Left lung (tissue), 14 donors: ENCODE measurements at places on chromosomes 6 and 20.

DNA sequence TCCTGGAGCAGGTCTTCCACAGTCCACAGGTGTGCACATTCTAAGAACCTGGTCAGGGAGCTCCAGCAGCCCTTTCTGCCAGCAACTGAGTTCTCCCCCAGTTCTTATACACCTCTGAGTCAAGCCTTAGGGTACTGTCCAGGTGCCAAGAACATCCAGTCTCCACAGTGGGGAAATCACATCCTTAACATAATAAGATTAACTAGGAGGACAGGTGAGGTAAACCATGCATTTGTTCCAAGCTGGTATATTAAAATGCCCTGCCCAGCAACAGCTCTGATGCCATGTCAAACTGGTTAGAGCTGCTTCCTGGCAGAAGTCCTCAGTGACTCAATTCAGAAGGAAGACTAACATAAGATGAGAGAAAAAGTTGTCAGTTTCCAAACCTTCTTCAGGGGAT lies 303.9 kb upstream of the SGK1 start:
- DNase-seq = no peak

DNA sequence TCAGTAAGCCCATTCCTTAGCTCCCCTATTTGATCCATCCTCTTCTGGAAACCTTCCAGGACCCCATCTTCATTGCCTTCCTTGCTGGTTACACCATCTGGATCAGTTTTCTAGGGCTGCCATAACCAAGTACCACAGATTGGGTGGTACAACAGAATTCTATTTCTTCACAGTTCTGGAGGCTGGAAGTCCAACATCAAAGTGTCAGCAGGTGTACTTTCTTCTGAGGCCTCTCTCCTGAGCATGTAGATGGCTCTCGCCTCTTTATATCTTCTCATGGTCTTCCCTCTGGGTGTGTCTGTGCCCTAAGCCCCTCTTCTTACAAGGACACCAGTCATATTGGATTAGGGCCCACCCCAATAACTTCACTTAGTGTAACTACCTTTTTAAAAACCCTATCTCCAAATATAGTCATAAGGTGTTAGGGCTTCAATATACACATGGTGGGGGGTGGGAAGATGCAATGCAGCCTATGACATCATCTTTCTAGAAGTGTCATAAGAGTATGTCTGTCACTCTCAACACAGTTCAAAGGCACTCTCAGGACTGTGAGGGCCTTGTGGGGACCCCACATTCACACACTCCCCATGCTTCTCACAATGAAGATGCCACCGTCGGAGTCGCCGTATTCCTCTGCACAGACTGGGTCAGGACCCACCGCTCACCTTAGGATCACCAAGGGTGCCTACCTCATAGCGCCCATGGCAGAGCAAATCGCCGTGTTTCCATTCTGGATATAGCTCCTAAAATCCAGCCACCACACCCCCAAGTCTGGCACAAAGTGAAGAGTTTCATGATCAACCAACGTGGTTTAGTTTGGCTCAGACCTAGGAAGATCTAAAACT lies 12.2 kb upstream of the PRND start:
- no peak for DNase-seq

- no peak for DNase-seq
These were observed 489.2 kb downstream of the EPHA7 start for GRCh38 chr6:92930171-92930570.

GRCh38 chr6:13528232-13528631 lies 40.8 kb upstream of the GFOD1 start:
- DNase-seq = no peak

- DNase-seq = no peak
These were observed 4.9 kb upstream of the LAMA4 start for GRCh38 chr6:112259337-112259675.

GRCh38 chr20:37721751-37722150 lies 27.9 kb downstream of the CTNNBL1 start:
- DNase-seq = no peak

DNA sequence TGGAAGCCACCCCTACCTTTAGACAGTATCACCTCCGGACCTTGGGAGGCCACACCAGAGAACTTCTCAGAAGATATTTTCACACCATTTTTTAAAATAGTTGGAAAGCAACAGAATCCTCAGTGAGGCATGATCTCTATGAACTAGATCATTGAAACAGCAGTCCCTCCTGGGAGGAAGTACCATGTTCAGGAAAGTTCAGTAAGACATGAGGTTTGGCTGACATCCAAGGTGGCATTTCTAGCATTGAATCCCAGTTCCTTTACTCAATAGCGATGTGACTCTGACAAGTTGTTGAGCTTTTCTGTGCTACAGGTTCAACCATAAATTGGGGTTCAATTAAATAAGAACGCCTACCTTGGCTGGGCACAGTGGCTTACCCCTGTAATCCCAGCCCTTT lies 169.0 kb downstream of the TBC1D7 start:
- no peak for DNase-seq

- DNase-seq = no peak
These were observed 66.4 kb downstream of the ANKS1A start for GRCh38 chr6:34955442-34955841.

DNA sequence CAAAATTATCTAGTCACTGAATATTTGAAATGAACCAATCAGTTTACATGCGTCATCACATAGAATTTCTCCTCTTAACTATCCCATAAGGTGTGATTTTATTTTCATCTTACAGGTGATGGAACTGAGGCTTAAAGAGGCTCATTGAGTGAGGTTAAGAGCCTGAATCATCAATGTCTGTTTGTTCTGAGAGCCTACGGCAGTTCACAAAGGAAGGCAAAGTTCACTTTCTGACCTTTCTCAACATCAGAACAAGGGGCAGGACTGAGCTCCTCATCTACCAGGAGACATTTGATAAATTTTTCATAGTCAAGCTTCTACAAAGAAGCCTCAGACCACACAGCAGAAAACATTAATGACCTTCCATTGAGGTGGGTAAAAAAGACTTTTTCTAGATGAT lies 54.9 kb upstream of the OLIG3 start:
- DNase-seq = no peak

GRCh38 chr6:165506657-165507056 lies 156.4 kb downstream of the PDE10A start:
- DNase-seq = no peak

- DNase-seq = peak; percentile 80
These were observed at the start of gene RSPO3 for GRCh38 chr6:127118298-127119101. Gene RSPO3, plus strand, starts transcription at chr6:127118671. Its CDS starts 522 bp downstream, at chr6:127119193.

- no peak for DNase-seq
These were observed 7.1 kb upstream of the ABHD16B start for GRCh38 chr20:63854069-63854765.

GRCh38 chr6:26053992-26054780 lies 33.0 kb upstream of the HFE start:
- peak; percentile 47 for DNase-seq
